Myocyte (in vitro differentiated cells): ENCODE measurements at places on chromosomes 7 and 10. TPM values are rescaled to one million over a fixed set of nuclear protein-coding genes. Genes with fewer than 3 reads are reported as not detected.

GRCh38 chr10:43839973-43840372 lies 191.3 kb upstream of the ZNF32 start:
- DNase-seq = no peak

The DDC gene
- not detected in 2 replicates for total RNA-seq

The EIF4H gene
- 304 and 308 TPM in 2 replicates for total RNA-seq

The SYNPO2L gene
- total RNA-seq = 22.8 and 41.4 TPM in 2 replicates

The ACSM6 gene
- total RNA-seq = not detected in 2 replicates

GRCh38 chr10:132786476-132786883 lies 533 bp upstream of the NKX6-2 start:
- DNase-seq = no peak

DNA sequence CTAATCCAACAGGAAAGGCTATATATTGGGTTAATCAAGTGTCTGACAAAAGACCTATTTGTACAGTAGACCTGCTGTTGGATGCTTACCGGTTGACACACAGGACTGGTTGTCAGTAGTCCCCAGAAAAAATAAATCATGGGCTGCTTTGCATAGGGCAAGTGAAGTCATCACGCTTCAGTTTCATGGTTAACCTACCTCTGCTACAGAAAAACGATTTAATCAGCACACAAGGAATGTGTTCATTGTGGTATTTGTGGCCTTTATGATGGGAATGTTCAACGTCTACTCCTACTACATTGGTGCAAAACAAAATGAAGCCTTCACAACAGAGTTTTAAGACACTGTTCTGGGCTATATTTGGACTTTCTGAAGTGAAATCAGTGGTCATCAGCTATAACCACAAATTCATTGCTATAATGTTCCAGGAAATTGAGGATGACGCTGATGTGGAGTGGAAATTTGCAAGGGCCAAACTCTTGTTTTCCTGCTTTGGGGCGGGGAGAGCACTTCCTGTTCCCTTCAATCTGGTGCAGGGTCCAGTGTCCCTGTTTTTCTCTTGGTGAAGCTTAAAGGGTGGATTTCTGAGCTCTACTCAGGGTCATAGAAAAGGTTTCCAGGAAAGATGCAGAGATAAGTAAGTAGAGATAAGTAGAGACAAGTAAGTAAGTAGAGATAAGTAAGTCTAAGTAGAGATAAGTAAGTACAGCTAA lies 39.3 kb upstream of the GGCT start:
- no peak for DNase-seq

The KCNH2 gene
- 6.9 and 8.7 TPM in 2 replicates for total RNA-seq

The TMEM225B gene
- total RNA-seq = 1.2 and 1.4 TPM in 2 replicates
